GM23338 (cell line): ENCODE measurements at places on chromosomes 11 and 22. TPM values are rescaled to one million over a fixed set of nuclear protein-coding genes. Genes with fewer than 3 reads are reported as not detected.

Gene PATE1
- total RNA-seq = not detected in 2 replicates

Gene C22orf31
- total RNA-seq = not detected in 2 replicates

Gene OR5I1
- total RNA-seq = not detected in 2 replicates

Gene CLDN5
- total RNA-seq = 1.4 and 3.2 TPM in 2 replicates

Gene MPPED2
- total RNA-seq = 6.8 and 15.8 TPM in 2 replicates

Gene PPP6R3
- 220 and 268 TPM in 2 replicates for total RNA-seq

Gene PKNOX2
- 0.43 and 0.83 TPM in 2 replicates for total RNA-seq

Gene OR52B2
- total RNA-seq = not detected in 2 replicates
